Effector memory CD4-positive, alpha-beta T cell (primary cell): ENCODE measurements at places on chromosomes 2 and 18.

- DNase-seq, result no peak
These were observed 50.7 kb downstream of the FMNL2 start for GRCh38 chr2:152385650-152386049.

DNA sequence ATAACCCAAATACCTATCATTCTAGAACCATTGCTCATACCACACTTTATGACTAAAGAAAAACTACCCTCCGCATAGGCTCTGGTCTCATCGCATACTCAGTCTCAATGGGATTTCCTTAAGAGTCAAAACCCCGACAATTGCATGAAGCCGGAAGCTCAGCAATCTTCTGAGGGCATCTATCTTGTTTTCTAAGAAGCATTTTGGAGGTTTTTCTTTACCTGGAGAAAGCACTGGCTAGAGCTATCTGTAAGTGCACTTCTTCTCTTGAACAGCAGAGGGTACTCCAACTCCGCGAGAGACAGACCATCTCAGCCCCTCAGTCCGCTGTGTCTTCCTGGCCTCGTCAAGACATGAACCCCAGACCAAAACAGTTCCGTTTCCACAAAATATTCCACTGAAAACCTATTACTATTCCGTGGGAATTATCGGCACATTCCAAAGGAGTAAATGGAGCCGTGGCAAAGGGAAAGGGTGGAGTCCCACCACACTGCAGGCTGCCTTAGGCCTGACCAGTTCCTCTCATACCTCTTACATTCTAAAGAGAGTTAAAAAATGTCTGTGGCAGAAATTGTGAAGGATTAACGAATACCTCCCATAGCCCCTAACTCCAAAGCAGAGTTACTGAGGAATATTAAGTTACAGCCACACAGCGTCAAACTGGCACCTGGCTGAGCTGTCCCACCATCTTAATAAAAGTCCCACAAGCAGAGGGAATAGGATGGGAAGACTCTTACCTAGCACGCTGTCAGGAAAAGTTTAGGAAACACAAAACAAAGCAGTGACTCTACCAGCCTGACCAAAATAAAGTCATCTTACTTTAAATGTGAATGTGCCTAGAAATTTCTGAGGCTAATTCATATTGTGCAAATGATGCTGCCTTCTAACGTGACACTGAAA lies 325.6 kb upstream of the VRK2 start:
- DNase-seq, result no peak

- no peak for DNase-seq
These were observed 1.1 kb downstream of the COLEC11 start for GRCh38 chr2:3595985-3596384.

DNA sequence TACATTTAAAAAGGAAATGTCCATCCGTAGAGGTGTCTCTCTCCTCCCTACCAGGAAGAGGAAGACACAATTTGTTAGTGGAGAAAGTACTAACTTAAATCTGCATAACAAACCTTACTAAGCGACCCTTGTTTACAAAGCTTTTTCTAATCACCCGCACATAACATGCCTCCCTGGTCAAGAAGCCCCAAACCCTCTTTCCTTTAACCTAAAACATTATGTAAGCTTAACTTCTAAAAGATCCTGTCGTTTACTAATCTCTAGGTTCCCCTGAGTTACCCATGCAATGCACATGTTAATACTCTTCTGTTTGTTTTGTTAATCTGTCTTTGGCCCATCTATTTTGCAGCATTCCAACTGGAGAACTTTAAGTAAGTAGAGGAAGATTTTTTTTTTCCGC lies 630.3 kb upstream of the NRXN1 start:
- no peak for DNase-seq

GRCh38 chr2:27038012-27038411 lies 5.2 kb downstream of the TMEM214 start:
- DNase-seq, result no peak
